Effector memory CD8-positive, alpha-beta T cell (primary cell): ENCODE measurements at places on chromosomes 13 and 19.
A peak's percentile ranks its signal among the peaks of the same experiment; 100 is the strongest.

DNA sequence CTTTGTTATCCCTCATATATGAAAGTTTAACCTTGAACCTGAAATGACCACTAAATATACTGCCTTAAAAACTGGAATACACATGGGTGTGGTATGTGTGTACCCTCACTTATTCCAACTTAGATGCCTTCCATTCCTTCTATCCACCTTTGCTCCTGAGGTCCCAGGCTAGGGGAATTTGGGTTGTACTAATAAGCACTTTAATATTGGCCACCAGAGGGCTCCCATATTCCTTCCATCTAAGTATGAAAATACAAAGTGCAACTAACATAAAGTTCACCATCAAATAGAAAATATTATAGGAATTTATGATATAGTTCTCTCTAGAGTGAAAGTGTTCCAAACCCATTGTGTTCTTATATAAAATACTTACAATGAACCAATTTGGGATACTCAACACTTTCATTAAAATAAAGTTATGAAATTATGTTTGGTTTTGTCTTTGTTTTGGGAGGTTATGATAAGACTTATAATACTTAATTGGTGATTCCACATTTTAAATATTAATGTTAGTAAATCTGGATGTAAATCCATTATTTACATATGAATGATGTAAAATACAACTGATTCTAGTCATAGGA, 62.3 kb downstream of the ITGBL1 start:
- peak; percentile 11 for DNase-seq

DNA sequence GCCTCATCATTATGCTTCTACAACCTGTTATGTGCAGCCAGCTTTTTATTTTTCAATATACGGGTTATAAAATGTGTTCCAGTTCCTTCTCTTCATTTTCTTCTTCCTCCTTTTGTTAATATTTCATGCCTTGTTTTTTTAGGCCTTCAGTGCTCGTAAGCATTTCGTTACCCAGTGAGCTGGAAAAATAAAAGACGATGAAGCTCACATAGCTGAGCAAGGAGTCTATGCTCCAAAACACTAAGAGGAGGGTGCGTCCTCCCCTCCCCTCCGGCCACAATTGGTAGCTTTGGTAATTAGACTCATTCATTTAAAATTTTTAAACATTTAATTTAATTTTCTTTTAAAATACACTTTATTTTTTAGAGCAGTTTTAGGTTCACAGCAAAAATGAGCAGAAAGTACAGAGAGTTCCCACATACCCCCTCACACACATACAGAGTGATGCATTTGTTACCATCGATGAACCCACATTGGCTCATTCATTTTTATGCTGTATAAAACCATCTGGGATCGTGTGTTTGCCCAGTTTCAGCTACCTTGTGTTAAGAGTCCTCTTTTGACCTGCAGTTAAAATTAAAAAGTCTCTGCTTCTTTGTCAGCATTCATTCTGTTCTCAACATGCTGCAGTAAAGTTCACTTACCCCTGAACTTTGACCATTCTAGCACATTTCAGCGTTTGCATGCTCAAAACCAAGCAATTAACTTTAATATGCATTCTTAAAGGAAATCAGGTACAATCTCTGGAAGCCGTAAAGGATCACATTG, 223.9 kb downstream of the LACC1 start:
- no peak for DNase-seq

DNA sequence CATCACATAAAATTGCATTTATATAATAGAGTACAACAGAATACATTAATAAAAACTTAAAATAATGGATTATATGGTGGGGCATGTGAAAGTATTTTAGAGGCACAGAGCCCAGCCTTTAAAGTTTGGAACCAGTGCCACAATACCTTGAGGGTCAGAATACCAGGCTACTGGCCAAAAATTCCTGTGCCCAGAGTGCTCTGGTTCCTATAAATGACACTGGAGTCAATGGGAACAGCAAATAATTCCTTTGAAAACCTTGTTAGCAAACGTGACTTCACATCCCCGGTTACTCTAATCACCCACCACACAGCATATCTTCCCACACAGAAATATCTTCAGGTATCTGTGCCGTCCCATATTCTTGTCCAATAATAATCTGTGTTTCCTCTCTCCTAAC, 1242.6 kb downstream of the DIAPH3 start:
- no peak for DNase-seq

DNA sequence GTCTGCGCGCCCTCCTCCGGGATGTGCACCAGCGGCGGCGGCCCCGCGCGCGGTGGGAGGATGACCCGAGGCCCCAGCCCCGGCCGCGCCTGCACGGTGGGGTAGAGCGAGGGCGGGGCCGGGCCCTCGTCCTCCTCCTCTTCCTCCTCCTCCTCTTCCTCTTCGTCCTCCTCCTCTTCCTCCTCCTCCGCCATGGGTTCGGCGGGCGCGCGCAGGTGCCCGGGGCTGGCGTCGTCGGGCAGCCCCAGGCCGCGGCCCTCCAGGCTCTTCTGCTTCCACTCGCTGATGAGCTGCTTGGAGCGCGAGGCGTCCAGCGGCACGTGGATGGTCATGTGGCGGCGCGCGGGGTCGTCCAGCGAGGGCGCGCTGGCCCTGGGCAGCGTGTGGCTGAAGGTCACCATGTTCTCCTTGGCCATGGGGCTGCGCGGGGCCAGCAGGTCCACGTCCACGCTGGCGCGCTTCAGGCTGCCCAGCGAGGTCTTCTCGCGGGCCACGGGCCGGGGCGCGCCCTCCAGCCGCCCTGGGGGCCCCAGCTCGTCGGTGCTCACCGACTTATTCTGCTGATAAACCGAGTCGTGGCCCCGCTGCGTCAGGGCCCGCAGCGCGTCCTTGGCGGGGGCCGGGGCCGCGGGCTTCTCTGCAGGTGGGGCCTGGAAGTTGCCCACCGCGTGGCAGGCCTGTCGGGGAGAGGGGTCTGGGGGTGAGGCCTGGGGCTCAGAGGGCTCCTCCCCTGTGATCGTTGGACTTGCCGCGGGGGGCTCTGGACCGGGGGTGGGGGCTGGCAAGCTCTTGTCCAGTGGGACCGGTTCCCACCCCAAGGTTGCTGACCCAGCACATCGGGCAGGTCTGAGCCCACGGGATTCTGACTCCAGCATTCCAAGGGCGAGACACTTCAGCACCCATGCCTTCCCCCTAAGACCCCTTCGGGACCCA, 8.3 kb downstream of the PLPPR3 start:
- no peak for DNase-seq

- peak; percentile 38 for DNase-seq
These were observed at the start of gene TBC1D4 for GRCh38 chr13:75482070-75482819. TSS of gene TBC1D4 (minus strand) at chr13:75482169. CDS start at chr13:75481767, 402 bp downstream.

DNA sequence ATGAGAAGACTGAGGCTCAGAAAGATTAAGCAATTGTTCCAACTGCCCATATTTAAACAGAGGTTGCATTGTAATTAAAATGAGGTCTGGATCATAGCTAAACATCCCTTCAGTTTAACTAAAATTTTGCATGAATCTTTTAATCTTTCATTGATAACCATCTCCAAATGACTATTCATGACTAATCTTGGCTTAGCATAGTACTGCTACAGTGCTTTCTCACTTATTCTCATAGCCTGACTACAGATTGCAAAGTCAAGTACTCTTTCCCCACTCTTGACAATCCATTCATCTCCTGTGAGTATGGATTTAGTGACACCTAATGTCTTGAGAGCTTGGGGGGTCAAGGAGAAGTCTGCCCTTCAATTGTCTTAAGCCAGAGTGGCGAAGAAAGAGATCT, 258.4 kb downstream of the RFC3 start:
- DNase-seq, result no peak

DNA sequence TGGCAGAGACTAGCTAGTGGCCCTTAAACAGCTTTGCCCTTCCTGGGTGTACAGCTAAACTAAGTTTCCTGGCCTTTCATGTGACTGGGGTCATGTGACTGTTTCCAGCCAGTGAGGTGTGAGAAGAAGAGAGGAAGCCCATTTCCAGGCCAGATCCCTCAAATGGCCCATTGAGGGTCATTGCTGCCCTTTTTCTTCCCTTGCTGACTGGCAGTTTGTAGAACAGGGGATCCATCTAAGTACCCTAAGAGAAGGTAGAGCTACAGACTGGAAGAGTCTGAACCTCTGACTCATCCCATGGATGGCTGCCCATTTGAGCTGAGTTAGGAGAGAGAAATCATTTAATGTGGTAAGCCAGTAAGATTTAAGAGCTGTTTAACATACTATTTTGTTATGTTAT, 2.8 kb downstream of the SWSAP1 start:
- no peak for DNase-seq

DNA sequence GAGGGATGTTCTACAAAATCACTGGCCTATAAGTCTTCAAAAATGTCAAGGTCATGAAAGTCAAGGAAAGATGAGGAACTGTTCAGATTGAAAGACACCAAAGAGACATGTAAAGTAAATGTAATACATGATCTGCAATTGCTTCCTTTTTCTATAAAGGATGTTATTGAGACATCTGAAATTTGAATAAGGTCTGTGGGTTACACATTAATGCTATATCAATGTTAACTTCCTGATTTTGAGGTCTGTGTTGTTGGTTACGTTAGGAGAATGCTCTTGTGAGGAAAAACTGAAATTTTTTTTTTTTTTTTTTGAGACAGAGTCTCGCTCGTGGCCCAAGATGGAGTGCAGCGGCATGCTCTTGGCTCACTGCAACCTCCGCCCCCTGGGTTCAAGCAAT, 197.4 kb downstream of the RGCC start:
- DNase-seq, result no peak

GRCh38 chr13:19862481-19863313, 752 bp downstream of the ZMYM5 start:
- DNase-seq, result peak; percentile 33

GRCh38 chr13:66216728-66217127, 1013.4 kb downstream of the PCDH9 start:
- DNase-seq, result no peak

GRCh38 chr13:49213997-49214916, 5.9 kb upstream of the MLNR start:
- no peak for DNase-seq

- no peak for DNase-seq
These were observed 389.4 kb downstream of the RFC3 start for GRCh38 chr13:34207334-34207733.

DNA sequence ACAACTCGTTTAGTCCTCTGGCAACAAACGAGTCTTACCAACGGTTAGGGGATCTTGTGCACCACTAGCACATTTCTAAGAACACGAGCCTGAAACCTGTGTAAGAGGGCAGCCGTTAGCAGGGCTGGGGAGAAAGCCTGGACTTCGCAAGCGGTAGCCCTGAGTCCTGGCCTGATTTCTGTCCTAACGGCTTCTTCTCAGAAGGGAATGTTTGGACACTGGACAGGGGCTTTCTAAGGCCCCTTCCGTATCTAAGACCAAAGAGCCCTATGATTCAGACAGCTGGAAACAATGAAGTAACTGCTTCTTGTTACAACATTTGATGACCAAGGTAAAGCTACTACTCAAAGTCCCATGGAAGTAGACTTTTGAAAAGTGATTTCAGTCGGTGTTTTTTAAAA, 2.2 kb downstream of the ANKRD10 start:
- no peak for DNase-seq

- DNase-seq, result no peak
These were observed 585.7 kb upstream of the GPC6 start for GRCh38 chr13:92640936-92641335.

DNA sequence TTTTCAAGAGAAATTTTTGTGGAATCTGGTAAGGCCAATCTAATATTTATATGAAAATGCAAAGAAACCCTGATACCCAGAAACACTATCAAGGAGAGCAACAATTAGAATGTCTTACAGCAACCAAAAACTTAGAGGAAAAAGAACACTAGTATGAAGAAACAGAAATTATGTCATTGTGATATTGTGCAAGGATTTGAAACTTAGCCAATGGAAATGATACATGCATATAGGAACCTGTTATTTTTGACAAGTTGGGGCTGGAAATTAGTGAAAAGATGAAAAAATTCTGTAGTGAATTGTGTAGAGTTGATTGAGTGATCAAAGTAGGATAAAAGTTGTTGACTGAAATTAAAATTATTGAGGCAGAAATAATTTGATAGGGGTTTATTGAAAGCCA, 792.6 kb upstream of the SLITRK6 start:
- no peak for DNase-seq

- DNase-seq, result no peak
These were observed 65.0 kb upstream of the TRPC4 start for GRCh38 chr13:37934339-37935191.

DNA sequence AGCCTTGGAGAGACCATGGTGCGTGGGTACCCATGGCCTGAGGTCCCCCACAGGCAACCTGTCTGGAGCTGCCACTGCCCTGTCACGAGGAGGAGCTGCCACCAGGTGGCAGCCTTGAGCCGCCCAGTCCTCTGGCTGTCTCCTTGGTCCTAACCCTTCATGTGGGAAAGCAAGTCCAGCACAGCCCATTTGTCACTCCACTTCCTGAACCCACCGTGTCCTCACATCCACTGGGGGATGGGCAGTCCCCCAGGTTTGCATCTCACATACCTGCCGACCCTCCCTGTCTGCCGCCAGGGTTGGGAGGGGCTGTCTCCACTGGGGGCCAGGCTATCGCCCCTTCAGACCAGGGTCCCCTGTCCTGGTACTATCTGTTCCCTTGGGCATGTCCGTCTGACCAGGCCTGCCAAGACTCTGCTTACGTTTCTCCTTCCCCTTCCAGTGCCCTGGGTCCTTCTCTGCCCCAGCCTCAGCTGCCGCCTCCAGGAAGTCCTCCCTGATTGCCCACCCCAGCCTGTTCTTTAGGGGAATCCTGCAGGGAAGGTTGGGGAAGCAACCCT, 4.5 kb downstream of the FAM174C start:
- DNase-seq, result peak; percentile 70

- no peak for DNase-seq
These were observed 56.3 kb upstream of the UBAC2 start for GRCh38 chr13:99144306-99144705.

DNA sequence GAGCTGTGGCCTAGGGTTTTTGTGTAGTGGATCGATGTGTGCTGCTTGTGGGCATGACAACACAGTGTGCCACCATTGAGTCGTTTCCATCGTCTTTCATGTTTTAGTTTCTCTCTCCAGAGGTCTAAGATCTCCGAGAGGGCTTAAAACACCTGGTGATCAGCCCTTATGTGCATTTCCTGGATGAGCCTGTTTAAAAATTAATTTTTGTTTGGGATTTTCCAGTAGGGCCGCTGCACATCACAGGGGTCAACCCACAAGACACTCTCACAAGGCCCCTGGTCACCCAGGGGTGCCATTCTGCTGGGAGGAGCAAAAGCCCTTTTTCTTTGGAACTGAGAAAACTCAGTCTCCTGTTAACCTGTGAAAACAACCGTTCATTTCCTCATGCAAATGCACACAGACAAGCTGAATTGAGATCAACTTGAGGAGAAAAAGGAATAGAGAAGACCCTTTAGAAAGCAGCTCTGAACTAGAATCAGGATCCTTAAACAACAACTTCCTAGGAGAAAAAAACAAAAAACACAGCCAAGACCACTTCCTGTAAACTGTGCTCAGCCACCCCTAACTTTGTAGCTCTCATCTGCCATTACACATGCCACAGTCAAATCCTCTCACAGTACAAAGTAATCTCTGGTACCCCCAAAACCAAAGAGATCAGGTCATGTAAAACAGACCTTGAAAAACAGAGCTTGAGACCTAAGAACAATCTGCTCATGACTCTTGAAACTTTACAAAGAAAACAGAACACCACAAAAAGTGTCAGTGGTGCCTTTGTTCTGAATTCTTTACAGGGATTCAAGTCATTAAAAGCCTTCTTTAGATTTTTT, 8.3 kb upstream of the MTRF1 start:
- DNase-seq, result no peak
